ENCODE measurements at places on chromosomes 4 and X.

- no peak for DNase-seq
Measured at GRCh38 chr4:6509587-6509986, 37.2 kb upstream of the PPP2R2C start.

DNA sequence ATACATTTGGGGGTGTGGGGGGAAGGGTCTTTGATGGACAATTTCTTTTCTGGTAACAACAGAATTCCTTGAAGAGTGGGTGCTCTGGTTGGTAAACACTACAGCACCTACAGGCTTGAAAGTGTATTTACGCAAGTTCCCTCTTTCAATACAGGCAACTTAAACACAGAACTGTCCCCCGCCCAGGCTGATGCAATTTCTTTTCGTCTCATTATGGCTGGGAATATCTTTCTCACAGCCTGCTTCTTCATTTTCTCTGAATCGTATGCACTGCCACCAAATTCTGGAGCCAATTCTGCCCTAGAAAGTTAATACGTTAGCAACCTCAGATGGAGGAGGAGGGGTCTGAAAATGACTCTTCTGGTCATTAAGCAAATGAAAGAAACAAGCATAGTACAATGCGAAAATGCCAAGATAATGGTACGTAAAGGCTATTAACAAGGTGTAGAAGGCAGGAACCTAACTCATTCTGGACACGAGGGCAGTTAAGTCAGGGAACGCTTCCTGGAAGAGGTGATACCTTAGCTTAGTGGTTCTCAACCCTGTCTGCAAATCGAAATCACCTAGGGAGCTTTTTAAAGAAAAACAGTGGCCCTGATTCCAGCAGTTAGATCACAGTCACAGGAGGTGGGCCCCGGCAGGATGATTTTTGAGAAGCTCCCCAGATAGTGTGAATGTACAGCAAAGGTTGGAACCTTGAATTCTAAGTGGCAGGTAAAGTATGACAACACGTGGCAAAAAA is 1.0 kb downstream of the AGA start:
- peak; percentile 79 for DNase-seq

DNA sequence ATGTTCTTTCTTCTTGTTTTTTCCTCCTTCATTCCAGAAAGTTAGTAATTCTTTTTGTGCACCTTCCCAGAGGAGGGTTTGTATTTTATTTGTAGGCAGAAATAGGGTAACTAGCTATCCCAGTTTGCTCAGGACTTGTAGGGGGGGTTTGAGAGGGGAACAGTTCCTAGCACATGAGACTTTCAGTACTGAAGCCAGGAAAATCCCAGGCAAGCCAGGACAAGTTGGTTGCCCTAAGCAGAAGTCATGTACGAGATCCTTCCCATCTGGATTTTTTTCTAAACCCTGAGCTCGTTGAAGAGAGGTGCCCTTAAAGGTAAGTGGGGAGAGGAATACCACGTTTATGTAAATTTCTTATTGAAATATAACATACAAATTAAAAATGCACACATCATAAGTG is 15.6 kb upstream of the TAB3 start:
- no peak for DNase-seq

- peak; percentile 19 for DNase-seq
Measured at GRCh38 chrX:24023972-24024669, 2.9 kb downstream of the KLHL15 start.

GRCh38 chr4:179941911-179942310 is 2301.3 kb upstream of the TENM3 start:
- DNase-seq: no peak

DNA sequence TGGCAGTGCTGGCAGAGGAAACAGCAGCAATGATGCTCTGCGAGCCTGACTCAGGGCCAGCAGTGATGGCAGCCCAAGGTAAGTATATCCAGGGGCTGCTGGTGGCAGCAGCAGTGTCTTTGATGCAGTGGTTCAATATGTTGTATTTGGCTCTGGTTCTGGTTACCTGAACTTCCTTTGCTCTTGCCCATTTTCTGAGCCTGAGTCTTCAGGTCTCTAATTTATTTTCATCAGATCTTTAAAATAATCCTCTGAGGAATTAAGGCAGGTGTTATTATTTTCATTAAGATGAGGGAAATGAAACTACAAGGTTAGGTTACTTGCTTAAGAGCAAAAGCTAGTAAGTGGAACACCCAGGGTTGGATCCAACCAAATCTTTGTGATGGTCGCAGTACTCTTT is 102.8 kb upstream of the BMP2K start:
- DNase-seq: no peak

- no peak for DNase-seq
Measured at GRCh38 chr4:76590798-76591281, 155.8 kb downstream of the SHROOM3 start.

DNA sequence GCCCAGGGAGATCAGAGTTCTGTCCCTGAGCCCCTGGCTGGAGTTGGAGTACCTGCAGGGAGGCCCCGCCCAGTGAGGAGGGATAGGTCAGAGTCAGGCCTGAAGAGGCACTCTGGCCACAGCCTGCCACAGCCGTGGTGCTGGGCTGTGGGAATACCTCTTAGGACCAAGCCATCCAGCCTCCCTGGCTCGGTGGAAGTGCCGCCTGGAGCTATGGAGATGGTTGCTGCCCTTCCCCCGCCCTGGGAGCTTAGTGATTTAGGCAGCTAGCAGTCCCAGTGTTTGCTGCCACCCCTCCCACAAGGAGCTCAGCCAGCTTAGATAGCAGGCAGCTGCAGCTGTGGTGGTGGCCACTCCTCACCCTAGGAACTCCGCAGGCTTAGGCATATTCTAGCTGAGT is 446.3 kb upstream of the GNPDA2 start:
- no peak for DNase-seq

GRCh38 chr4:53365121-53365485 is 758 bp downstream of the SCFD2 start:
- peak; percentile 21 for DNase-seq

DNA sequence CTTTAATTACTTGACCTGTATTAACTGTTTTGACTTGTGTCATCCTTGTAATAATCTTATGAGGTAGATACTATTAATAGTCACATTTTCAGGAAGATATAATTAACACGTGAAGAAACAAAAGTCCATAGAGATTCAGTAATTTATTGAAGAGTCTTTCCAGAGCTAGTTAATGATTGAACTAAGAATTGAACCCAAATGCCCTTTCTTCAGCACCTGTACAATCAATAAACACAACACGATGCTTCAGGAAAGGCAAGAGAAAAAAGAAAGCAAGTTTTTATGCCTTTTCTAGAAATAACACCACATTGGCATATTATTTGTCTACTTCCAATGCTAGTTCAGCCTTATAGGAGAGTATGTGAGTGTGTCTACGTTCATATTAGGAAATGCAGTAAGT is 399.6 kb downstream of the NAF1 start:
- no peak for DNase-seq

DNA sequence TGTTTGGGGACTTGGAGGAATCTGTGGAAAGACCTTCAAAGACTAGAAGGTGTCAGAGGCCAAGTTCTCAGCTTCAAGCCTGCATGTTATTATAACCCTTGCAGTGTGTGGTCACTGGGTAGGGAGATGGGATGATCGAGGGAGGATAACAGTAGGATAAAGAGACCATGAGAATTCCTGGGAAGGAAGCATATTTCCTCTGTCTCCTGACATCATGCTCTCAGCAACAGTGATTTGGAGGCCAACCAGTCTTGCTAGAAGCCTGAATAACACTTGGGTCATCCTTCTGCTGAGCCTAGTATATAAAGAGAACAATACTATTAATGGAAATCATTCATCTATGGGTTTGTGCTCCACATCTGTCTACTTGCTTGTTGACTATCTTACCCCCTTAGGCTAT is 40.9 kb upstream of the ANXA3 start:
- DNase-seq: no peak

DNA sequence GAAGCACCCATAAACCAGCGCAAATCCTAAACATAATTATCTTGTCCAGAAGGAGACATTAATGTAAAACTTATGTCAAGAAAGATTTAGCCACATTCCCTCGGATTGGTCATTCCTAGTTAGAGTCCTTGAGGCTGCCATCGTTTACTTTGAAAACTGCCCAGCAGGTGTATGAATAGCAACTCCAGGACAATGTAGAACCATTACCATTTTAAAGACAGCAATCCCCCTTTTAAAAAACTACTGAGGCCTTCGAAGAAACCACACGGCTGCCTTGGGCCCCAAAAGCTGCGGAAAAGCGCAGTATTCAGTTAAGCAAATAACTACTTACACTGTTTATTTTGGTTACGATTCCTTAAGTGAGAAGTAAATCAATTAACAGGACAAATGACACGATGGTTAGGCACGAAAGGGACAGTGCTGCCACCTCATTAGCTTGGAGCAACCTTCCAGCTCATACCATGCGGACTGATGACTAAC is 822 bp upstream of the SGMS2 start:
- no peak for DNase-seq

DNA sequence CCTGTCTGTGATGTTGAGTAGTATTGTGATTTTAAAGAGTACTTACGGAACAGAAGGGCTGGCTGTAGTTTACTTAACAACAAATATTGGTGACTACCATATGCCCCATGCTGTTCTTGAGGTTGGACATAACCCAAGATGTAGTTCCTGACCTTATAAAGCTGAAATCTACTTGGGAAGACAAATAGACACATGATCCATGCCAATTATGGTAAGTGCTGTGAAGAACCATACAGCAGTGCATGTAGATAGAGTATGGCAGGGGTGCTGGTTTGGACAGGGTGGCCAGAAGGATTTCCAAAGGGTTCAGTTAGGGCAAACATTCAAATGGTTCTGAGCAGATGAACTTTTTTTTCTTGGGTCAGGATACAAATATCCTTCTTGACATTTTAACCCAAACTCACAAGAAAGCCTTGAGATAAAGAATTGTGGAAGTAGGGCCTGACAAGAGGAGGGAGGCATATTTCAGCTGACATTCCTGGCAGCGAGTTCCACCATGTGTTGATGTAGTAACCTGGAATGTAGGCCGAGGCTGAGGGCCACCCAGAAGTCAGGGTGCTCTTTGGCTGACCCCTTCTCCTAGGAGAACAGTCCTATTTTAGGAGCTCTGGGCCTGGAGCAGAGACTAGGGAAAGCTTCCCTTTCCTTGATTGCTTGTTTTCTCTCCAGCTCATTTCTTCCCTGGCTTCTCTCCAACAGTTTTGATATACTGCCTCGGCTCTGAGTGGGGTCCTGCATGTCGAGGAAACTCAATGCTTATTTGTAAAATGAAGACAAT is 74.2 kb downstream of the FREM3 start:
- DNase-seq: no peak

DNA sequence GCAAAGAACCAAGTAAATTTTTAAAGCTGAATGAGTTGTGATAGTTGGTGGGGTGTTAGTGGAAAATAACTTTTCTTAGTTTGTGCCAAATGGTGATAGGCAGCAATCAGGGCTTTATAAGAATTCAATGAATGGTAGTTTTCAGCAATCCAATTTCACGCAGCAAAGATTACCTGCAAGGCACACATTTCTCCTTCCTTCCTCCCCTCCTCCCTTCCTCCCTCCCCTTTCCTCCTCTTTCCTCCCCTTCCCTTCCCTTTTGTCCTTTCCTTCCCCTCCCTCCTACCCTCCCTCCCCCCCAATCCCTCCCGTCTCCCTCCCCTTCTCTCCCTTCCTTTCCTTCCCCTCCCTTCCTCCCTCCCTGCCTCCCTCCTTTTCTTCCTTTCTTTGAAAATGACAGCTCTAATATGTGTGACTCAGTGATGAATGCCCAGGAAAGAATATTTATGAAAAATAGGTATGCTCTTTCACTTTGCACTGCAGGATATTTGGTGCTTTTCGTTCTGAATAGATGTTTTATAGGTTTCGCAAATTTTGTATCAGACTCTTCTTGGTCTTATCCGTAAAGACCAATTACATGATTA is 168.1 kb downstream of the BMPR1B start:
- DNase-seq: no peak

DNA sequence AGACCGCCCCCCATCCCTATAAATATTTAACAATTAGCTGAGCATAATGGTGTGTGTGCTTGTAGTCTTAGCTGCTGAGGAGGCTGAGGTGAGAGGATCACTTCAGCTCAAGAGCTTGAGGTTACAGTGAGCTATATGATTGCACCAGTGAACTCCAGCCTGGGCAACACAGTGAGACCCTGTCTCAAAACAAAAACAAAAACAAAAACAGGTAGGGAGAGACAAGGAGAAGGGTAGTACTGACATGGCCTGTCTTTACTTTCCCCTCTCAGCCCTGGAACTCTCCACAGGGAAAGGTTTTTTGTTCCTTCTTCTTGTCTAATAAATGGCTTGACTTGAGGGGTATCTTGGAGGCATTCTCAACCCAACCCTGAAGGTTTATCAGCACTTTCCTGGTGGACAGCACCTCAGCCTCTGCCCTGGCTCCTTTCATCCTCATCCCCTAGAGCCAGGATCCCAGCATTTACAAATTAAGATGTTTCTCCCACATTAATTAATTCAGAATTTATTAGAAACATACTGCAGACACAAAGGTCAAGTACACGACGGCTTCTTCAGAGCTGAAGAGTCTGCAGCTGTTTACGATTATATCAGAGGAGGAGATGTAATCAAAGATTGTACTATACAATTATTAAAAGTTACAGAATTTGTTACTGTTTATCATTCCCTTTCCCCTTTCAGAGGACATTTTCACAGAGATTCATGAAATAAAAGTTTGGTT is 131.8 kb downstream of the AFF1 start:
- DNase-seq: no peak

- DNase-seq: no peak
Measured at GRCh38 chr4:80172203-80172602, 25.1 kb upstream of the PRDM8 start.

- peak; percentile 39 for DNase-seq
Measured at GRCh38 chr4:5712517-5712916, 1.5 kb downstream of the EVC start.
